ENCODE measurements at places on chromosomes 12 and 14.

DNA sequence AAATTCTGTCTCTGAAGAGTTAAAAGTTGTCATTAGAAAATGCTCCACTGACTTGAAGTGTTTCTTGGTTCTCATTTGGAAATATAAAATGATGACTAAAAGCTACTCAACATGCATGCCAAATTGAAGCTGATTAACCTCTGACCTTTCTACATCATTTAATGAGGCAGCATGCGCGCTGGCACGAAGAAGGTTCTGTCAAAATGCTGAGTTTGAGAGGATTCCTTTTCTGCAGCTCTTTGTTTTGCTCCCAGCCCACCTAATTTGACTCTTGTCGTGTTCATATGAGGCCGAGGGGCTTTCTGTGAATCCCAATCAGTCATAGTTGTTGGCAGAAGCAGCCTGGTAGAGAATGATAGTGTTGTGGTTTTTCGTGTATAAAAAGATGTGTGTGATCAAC, 153.4 kb downstream of the BRMS1L start:
- no peak for DNase-seq

GRCh38 chr12:14772946-14773345, 30.3 kb downstream of the WBP11 start:
- DNase-seq: no peak

DNA sequence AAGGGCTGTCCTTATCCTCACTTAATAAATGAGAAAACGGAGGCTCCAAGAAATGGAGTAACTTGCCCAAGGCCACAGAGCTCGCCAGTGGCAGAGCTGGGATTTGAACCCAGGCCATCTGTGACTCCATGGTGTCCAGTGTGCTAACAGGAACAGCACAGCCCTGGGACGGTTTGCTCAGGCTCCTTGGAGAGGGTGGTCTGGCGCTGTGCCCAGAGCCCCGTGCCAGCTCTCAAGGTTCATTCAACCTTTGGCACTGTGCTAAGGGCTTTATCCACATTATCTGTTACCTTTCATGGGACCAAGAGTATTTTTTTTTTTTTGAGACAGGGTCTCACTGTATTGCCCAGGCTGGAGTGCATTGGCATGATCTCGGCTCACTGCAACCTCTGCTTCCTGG, 8.1 kb downstream of the DAO start:
- DNase-seq: no peak

GRCh38 chr12:8697120-8697475, 693 bp upstream of the RIMKLB start:
- DNase-seq: no peak

GRCh38 chr12:1174659-1175058, 183.6 kb downstream of the ERC1 start:
- no peak for DNase-seq
